ENCODE measurements at places on chromosomes 6 and 20.

GRCh38 chr20:41173791-41174341 is 36.5 kb downstream of the PLCG1 start:
- no peak for DNase-seq

DNA sequence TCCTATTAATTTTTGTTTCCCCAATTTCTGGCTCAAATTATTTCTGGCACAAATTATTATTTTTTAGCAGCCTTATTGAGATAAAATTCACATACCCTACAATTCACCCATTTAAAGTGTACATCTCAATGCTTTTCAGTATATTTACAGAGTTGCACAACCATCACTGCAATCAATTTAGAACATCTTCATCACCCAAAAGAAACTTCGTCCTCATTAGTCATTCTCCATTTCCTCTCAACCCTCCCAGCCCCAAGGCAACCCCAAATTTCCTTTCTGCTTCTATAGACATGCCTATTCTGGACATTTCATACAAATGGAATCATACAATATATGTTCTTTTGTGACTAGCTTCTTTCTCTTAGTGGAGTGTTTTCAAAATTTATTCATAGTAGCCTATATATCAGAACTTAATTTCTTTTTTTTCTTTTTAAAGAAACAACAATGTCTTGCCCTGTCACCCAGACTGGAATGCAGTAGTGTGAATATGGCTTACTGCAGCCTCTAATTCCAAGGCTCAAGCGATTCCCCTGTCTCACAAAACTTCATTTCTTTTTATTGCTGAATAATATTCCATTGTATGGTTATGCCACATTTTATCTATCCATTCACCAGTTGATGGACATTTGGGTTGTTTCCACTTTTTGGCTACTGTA is 84.5 kb downstream of the DNAH8 start:
- no peak for DNase-seq

DNA sequence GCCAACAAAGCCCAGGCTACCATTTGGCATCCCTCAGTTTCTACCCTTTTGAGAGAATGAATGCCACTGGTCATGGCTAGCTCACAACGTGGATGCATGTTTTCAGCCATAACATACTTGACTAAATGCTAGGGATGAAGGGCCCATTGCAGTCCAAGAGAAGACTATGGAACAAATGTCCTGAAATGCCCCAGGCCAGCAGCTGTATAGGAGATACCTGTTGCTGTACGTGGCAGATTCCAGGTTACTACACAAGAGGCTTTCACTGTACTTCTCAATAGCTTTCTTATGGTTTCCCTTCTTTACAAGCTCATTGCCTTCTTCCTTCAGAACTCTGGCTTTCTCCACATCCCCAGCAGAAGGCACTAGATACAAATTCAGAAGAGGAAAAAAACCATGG is 11.7 kb downstream of the TOMM34 start:
- no peak for DNase-seq

DNA sequence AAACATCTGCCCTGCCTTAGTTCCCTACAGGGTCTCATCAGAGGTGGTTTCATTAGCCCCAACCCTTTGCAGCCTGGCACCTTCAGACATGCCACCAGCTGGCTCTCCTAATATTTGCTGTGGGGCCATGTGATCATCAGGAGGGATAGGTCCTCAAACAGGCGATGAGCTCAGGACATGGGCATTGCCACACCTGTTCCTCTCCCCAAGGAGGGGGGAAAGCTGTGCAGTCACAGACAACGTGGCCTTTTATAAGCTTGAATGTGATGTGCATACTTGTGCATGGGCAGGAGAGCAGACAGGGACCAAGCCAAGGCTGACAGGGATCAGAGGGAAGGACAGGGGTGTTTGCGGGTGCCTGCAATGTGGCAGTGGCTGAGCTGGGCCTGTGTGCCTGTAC is 78.8 kb upstream of the ZNFX1 start:
- no peak for DNase-seq

- no peak for DNase-seq
Observed at GRCh38 chr6:120786682-120787081, 547.6 kb downstream of the TBC1D32 start.

GRCh38 chr20:63183422-63184146 is 32.3 kb downstream of the YTHDF1 start:
- no peak for DNase-seq

Measured in stimulated activated CD4-positive, alpha-beta T cell treated with anti-CD3 and anti-CD28 coated beads, TNF-alpha, amount 100 ng/mL, for 4 hours (primary cell).